ENCODE measurements at places on chromosomes 1 and 21.

DNA sequence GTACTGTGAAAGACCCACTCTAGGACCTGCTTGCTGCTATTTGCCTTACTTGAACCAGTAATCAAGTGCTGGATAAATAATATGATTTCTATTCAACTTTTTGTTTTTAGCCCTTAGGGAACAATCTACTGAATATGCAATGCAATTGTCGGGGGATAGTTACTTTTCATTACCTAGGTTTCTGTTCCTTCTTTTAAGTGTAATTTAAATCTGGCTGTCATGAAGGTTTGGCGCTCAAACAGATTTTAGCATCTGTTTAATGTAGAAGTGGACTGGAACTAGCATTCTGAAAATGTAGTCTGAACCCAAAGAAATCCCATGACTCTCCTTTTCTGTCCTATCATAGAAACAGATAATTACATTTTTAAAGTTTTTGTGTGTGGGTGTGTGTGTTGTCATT, 4.8 kb downstream of the MGST3 start:
- DNase-seq: no peak

DNA sequence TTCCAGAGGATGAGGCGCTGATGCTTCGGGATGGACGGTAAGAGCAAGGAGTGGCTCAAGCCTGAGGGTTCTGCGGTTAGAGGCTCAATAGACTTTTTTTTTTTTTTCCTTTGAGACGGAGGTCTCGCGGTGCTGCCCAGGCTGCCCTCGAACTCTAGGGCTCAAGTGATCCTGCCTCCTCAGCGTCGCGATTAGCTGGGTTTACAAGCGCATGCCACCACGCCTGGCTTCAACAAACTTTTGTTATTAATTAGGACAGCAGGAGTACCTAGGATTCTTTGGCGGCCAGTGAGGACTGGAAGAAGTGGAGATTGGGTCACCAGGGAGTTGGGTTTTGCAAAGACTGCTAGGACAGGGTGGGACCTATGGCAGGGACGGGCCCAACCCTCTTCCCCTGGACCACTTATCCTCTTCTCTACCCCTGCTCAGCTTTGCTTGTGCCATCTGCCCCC, 587 bp downstream of the SCNM1 start:
- no peak for DNase-seq

GRCh38 chr1:59016390-59016789, 232.5 kb upstream of the JUN start:
- DNase-seq: no peak

- no peak for DNase-seq
Observed at GRCh38 chr1:247288341-247288740, 32.5 kb downstream of the VN1R5 start.

DNA sequence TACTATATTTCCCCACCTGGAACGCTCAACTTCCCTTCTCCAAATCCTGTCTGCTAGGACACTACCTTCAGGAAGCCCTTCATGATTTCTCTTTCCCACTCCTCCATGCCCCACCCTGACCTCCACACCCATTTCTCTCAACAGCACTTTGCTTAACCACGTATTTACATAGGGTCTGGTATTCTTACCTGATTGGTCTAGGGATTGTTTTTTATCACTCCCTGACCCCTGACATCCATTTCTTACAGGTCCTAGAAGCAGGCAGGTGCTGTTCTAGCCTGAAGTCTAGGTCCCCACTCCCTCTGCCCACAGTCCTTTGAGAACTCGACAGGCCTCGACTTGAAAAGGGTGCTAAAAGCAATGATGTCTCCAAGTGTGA, 47.5 kb downstream of the DMAP1 start:
- no peak for DNase-seq

GRCh38 chr1:77688939-77689338, 6.5 kb upstream of the ZZZ3 start:
- no peak for DNase-seq

DNA sequence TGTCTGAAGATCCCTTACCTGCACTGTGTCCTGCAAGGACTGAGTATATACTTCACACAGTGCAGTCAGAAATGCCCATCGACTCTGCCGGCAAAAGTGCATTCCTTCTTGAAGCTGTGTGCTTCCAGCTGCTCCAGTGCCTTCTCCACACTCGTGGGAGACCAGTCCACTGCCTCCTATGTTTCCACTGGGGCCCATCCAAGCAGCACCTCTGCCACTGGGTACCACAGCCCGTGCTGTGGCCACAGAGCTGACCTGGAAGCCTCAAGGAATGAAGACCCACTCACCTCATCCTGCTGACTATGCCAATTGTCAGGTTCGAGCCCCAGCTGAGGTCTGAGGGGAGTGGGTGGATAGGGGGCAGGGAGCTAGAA, 108.1 kb downstream of the GDAP2 start:
- no peak for DNase-seq

DNA sequence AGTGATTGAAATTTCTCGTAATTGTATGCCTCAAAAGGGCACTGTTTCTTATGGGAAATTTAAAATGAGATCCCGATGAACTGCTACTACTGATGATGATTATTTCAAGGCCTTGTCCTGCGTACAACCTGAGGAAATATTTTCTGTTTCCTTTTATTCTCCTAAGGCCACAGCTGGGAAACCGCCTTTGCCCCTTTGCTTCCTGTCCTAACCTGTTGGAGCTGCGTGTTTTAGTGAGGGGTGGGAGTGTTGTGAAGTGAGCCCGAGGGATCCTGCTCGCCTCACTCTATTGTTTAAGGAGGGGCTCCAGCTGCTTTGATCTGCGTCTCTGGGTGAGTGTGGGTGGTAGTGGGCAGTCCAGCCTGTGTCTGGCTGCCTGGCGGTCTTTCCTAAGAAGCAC, 14.4 kb downstream of the LAMC2 start:
- DNase-seq: no peak
